Uterine smooth muscle cell (primary cell): ENCODE measurements at places on chromosomes 12 and 14. TPM values are rescaled to one million over a fixed set of nuclear protein-coding genes. Genes with fewer than 3 reads are reported as not detected.

Gene FBXW8
- 18.2 and 22.2 TPM in 2 replicates for total RNA-seq

Gene TUNAR
- total RNA-seq, result not detected in 2 replicates

Gene DNAI7
- 0.11 and 0.25 TPM in 2 replicates for total RNA-seq

Gene RAD9B
- 0.25 and 0.55 TPM in 2 replicates for total RNA-seq

Gene PZP
- not detected in 2 replicates for total RNA-seq

Gene KRT2
- total RNA-seq, result not detected in 2 replicates

Gene CTSG
- total RNA-seq, result not detected in 2 replicates

Gene DICER1
- 23.0 and 31.3 TPM in 2 replicates for total RNA-seq

Gene RNASE7
- total RNA-seq, result not detected in 2 replicates

Gene TSPAN8
- 0.25 TPM in 1 of 2 replicates, not detected in the other for total RNA-seq

Gene GABARAPL1
- 23.5 and 55.2 TPM in 2 replicates for total RNA-seq

Gene SERPINA10
- under 0.01 TPM in 1 of 2 replicates, not detected in the other for total RNA-seq

Gene CYP27B1
- under 0.01 and 0.55 TPM in 2 replicates for total RNA-seq

Gene LETMD1
- 32.6 and 43.7 TPM in 2 replicates for total RNA-seq

Gene CHGA
- total RNA-seq, result not detected in 2 replicates

Gene IFNG-AS1
- total RNA-seq, result not detected in 2 replicates

Gene TROAP
- total RNA-seq, result 9.4 and 19.1 TPM in 2 replicates

Gene GPR68
- total RNA-seq, result 1.2 and 1.9 TPM in 2 replicates

Gene CPM
- total RNA-seq, result 7.9 and 27.4 TPM in 2 replicates

Gene PARP11
- 4.2 and 4.9 TPM in 2 replicates for total RNA-seq

Gene HOXC10
- total RNA-seq, result not detected in 2 replicates

Gene JDP2
- total RNA-seq, result 41.3 and 127 TPM in 2 replicates

Gene PPP1R3E
- 2.9 and 4.2 TPM in 2 replicates for total RNA-seq

Gene MMP17
- total RNA-seq, result 15.6 and 28.1 TPM in 2 replicates

Gene ST8SIA1
- total RNA-seq, result 0.11 and 0.37 TPM in 2 replicates

Gene ARMH4
- 5.3 and 10.7 TPM in 2 replicates for total RNA-seq

Gene MYF6
- 0.11 TPM in 1 of 2 replicates, not detected in the other for total RNA-seq

Gene PRH1
- total RNA-seq, result 21.8 and 27.1 TPM in 2 replicates

Gene GAPDH
- 5,674 and 7,219 TPM in 2 replicates for total RNA-seq

Gene JAG2
- 0.66 and 2.0 TPM in 2 replicates for total RNA-seq

Gene NUDT14
- total RNA-seq, result 7.9 and 21.4 TPM in 2 replicates

Gene PLBD2
- total RNA-seq, result 33.5 and 56.9 TPM in 2 replicates

Gene GPATCH2L
- total RNA-seq, result 76.5 and 92.2 TPM in 2 replicates

Gene GDF3
- total RNA-seq, result not detected in 2 replicates

Gene ASIC1
- total RNA-seq, result 0.66 and 3.6 TPM in 2 replicates

Gene PPP2R5E
- 19.4 and 20.7 TPM in 2 replicates for total RNA-seq

Gene CAPZA3
- not detected in 2 replicates for total RNA-seq

Gene INSM2
- not detected in 2 replicates for total RNA-seq

Gene CARMIL3
- total RNA-seq, result under 0.01 and 0.12 TPM in 2 replicates

Gene B4GALNT3
- total RNA-seq, result not detected in 2 replicates

Gene LPAR5
- 0.12 TPM in 1 of 2 replicates, not detected in the other for total RNA-seq

Gene MIP
- total RNA-seq, result not detected in 2 replicates
